ENCODE measurements at places on chromosomes 3 and 15.

DNA sequence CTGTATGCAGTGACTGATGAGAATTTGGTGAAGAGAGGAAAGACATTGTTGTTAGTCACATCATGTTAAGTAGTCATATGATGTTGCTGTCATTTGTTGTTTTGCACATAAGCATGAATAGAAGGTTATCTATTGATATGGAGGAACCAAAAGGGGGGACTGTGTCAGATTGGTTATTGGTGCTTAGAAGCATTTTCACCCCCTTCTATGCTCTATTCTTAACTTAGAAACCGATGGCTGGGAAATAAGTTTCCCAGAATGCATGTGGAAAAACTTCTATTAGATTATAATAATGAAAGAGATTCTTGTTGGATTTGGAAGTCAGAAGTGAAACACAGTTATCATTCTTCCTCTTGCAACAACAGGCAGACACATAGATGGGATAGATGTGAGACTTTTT, 33.2 kb upstream of the CADM2 start:
- no peak for DNase-seq

GRCh38 chr3:41882956-41883355, 78.9 kb downstream of the ULK4 start:
- no peak for DNase-seq

DNA sequence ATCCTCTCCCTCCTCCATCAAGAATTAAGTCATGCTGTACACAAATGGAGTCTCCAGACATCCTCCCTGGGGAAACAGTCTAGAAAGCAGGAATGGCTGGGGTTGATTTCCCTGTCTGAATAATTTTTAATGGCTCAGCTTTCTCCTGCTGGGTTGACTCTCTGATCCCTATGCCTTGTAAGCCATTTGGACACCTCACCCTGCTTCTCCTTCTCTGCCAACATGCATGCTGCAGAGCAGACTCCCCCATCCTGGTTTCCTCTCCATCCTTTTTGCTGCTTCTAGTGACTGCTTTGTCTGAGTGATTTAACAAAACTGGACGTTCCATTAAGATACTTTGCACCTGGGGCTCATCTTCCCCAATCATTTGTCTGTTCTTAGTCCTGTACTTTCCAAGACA, 22.2 kb downstream of the SV2B start:
- DNase-seq: no peak

- no peak for DNase-seq
Observed at GRCh38 chr3:127531821-127532220, 58.7 kb downstream of the TPRA1 start.

DNA sequence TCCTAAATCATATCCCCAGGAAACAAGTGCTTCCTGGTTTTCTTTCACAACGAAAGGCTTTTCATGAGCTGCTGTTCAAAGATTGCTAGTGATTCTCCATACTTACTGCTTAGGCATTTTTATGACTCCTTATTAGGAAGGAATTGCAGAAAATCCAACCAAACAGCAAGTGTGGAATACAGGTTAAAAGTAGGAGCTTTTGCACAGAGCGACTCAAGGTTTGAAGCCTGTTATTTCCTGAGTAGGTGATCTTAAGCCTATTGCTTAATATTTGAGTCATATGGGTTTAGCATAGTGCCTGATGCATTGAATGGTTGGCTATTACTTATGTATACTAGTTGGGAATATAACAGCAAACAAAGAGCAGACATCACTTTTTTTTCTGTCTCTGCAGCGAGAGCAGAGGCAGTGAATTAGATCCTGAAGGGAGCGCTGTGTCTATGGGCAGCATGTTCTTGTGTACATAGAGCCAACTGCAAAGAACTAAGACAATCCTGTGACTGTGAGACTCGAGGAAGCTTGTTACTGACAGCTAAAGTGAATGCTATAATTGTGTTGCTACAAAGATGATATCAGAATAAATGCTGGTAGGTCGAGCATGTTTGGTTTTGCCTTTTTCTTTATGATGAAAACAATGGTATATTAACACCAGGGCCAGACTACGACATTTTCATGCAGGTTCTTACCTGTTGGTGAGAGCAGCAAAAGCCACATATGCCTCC, 6.3 kb downstream of the TM4SF1 start:
- DNase-seq: no peak

- DNase-seq: no peak
Observed at GRCh38 chr3:15355086-15355485, 22.7 kb upstream of the SH3BP5 start.

DNA sequence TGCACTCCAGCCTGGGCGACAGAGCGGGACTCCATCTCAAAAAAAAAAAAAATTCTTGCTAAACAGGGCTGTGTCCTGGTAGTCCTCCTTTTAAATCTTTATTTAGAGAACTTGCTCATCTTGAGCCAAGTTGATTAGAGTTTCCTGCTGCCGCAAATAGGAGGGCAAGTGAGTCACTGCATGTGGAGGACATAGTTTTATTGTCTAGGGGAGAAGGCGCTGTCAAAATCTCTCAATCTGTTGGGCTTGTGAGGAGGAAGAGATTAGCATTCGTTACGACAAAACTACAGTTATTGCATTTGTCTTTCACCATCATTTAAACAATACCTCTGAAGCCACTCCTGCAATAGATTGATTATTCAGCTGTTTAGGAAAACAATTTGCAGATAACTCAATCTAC, 11.5 kb downstream of the MUC4 start:
- DNase-seq: no peak

Data from DMS79 (cell line).